Kidney capillary endothelial cell (primary cell): ENCODE measurements at places on chromosomes 4 and X.
A peak's percentile ranks its signal among the peaks of the same experiment; 100 is the strongest.

DNA sequence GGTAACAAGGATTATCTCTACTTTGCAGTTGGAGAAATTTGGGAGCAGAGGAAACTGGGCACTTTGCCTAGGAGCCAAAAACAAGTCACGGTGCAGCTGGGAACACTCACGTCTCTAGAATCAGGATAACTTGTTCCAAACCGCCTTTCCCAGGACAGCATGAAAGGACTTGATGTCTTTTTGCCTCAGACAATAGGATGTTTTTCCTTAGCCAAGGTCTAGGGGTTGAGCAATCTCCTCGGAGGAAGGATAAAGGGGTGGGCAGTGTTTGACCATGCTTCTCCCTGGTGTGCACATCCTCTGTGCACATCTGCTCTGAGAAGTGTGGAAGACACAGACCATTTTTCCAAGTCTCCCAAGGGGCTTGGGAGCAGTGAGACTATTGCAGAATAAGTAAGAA lies 1.7 kb upstream of the SPARCL1 start:
- DNase-seq = no peak

DNA sequence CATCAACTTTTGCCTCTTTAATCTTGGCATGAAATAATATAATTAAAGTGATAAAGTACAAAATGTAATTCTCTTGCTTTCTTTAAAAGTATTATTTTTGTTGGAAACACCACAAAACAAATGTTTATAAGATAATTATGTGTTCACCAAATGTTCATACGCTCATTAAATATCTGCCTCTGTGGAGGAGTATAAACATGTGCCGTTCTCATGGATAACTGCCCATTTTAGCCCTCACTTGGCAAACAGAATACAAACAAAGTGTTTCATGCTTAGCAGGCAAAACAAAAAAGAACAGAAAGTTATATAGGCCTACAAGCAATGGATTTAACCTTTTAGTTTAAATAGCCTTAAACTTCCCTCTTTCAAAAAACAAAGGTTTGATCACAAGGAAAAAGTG lies 800.5 kb upstream of the DIAPH2 start:
- DNase-seq = no peak

DNA sequence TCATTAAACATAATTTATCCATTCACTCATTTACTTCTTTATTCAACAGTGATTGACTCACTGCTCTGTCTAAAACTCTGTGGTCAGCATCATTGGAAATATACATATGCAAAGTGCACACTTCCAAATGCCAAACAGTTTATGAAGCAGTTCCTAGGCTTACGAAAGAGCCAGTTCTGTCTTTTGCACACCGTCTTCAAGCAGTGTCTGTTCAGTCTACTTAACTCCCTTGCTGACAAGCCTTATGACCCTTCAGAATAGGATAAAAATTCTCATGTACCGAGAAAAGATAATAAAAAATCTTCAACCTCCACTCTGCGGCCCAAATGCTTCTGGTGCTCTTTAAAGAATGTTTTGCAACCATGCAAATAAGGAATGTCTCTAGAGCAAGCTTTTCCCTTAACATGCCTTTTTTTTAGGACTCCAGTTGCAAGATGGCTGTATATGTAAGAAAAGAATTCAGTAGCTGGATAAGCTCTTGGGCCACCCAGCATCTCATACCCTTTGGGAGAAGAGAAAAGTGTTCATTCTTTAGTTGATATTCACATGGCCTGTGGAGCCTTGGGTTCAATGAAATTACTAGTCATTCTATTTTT lies 1037.0 kb upstream of the SLIT2 start:
- no peak for DNase-seq

- no peak for DNase-seq
Measured at GRCh38 chr4:76582074-76582816, 147.2 kb downstream of the SHROOM3 start.

DNA sequence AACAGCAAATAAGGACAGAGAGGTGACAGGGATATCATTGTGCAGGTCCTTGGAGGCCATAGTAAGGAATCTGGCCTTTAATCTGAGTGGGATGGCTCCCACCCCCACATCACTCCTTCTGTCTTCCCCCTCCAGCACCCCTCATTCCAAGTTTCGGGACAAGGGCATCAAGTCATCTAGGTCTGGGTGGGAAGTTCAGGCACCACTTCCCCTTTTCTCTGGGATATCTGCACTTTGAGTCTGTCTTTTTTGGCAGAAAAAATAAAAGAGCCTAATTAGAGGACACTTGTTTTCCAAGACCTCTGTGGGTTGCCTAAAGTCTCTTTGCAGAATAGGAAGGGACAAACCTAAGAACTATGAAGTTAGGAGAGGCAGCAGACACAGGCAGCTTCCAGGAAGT lies 60.1 kb downstream of the FUNDC1 start:
- DNase-seq = no peak

- DNase-seq = no peak
Measured at GRCh38 chr4:21806991-21807390, 141.6 kb downstream of the KCNIP4 start.

DNA sequence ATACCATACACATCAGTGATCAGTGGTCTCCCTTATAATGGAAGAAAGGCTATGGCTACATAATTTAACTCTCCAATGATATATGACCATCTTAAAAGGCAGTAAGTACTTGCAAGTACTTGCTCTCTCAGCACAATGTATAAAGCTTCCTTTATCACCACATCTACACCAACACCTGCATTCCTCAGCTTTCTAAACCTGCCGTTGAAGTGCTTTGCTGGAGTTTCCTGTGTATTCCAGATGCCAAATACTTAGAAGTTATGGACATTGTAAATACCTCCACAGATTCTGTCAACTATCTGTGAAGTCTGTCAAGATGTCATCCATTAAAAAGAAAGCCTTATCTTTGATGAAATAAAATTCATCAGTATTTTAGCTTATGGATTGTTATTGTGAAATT lies 335.0 kb upstream of the GALNTL6 start:
- DNase-seq = no peak

- no peak for DNase-seq
Measured at GRCh38 chr4:108170631-108171338, 2.1 kb upstream of the LEF1 start.

- peak; percentile 48 for DNase-seq
Measured at GRCh38 chr4:70601422-70602039, 9.5 kb downstream of the AMBN start.

GRCh38 chr4:40594261-40595178 lies 35.1 kb downstream of the RBM47 start:
- DNase-seq = no peak

DNA sequence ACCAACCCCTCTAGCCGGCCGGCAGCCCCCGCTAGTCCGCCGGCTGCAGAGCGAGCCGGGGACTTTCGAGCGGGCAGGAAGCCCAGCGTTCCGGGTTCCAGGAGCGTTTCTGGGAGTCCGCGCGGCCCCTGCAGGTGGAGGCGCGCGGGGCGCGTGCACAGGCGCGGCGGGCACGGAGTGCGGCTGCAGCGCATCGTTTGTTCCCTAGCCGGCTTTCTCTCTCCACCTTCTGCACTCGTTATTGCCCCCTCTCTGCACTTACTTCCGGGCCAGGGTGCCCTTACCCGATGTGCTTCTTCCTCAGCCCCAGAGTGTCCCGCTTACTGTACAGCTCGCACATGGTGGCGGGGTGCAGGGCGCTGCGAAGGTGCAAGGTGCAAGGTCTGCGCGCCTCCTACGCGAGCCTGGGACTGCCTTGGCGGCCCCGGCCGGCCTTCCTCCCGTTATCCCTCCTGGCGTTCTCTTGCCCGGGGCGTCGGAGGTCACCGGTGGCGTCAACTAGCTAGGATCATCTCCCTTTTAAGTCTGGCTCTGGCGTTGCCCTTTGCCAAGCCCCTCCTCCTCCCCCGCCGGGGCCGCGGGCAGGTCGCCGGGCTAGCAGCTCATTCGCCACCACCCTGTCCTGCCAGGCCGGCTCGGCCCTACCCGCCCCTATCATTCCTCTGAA lies at the start of gene ETNPPL:
TSS of gene ETNPPL (minus strand) at position 495 of the 667 bp plus-strand sequence. CDS start at position 340, 155 bp downstream.
- DNase-seq = no peak

- peak; percentile 67 for DNase-seq
Measured at GRCh38 chrX:53435997-53436396, 1.8 kb upstream of the HSD17B10 start.

- no peak for DNase-seq
Measured at GRCh38 chrX:30786374-30786773, 102.7 kb downstream of the TAB3 start.

GRCh38 chrX:1163231-1163630 lies 49.2 kb downstream of the CRLF2 start:
- no peak for DNase-seq

DNA sequence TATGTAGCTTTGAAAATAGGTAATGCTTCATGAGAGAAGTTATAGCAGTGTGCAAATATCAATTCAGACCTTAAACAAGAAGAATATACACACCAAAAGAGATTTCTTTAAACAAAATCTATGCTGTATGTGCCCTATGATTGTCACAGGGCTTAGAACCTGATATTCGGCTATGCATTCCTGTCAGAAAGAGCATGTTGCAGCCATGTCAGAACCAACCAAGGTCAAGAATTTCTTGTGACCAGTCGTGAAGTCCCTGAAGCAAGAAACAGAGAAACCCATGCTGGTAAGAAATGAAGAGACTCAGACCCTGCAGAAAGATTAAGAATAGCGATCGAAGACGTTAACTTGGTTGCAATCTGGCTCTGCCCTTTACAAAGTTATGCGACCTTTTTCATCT lies 210.3 kb upstream of the SPIN4 start:
- peak; percentile 0 for DNase-seq

GRCh38 chr4:17665346-17665745 lies 50.9 kb downstream of the MED28 start:
- DNase-seq = no peak

DNA sequence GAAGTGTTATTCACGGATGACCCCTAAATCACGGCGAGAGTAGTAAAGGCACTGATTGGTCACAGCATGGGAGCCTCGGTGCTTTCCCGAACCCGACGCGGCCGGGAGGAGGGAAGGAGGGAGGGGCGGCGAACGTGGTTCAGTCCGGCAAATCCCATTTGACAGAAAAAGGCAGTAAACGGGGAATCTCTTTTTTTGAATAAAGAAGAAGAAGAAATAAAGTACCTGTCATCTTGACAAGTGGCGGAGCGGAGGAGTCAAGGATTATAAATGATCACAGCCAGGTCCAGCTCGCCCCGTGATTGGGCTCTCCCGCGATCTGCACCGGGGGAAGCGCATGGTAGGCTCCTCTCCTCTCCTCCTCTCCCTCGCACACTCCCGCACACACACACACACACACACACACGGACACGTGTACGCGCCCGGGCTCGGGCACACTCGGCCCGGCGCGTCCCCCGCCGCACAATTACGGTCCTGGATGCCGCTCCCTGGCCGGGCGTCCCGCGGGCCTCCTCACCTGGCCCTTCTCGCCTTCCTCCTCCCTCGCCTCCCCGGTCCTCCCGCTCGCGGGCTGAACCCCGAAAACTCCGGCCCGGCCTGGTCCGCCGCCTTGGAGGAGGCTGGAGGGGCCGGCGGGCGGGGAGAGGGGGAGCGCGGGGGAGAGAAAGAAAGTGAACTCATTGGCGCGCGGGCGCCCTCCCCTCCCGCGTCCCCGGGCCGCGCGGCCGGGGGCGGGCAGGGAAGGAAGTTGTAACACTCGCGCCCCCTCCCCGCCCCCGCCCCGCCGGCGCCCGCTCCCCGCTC lies 99.2 kb upstream of the TENM3 start:
- no peak for DNase-seq

- no peak for DNase-seq
Measured at GRCh38 chr4:175986668-175987067, 79.0 kb upstream of the WDR17 start.
